ENCODE measurements at places on chromosomes 11 and 22.

DNA sequence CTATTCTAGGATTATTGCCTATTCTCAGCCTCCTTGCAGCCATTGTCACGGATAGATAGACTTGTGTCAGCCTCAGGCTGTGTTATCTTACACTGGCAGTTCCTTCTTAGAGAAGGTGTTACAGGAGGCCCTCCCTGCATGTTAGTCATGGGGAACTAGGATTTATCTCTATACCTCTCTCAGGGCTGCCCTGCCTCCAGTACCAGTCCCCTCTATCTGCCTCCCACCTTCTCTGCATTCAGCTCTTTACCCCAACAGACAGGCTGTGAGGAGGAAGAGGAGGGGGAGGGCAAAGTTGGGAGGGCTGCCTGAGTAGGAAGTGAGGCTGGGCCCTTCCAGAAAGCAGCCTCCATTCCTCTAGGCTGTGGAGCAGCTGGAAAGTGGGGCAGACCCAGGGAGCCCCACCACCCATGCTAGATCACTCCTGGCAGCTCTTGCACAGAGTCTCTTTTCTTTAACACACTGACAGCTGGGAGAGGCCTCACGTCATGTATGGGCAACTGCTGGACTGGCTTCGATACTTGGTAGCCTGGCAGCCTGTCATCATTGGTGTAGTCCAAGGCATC, 2.9 kb upstream of the IL18BP start:
- peaks cover 38% of the 10 kb centered on the region for H3K36me3 ChIP-seq
- no peak overlapping the region for H3K4me3 ChIP-seq
- DNase-seq, result no peak
- H3K27me3 ChIP-seq, result no peaks in the 10 kb centered on the region

DNA sequence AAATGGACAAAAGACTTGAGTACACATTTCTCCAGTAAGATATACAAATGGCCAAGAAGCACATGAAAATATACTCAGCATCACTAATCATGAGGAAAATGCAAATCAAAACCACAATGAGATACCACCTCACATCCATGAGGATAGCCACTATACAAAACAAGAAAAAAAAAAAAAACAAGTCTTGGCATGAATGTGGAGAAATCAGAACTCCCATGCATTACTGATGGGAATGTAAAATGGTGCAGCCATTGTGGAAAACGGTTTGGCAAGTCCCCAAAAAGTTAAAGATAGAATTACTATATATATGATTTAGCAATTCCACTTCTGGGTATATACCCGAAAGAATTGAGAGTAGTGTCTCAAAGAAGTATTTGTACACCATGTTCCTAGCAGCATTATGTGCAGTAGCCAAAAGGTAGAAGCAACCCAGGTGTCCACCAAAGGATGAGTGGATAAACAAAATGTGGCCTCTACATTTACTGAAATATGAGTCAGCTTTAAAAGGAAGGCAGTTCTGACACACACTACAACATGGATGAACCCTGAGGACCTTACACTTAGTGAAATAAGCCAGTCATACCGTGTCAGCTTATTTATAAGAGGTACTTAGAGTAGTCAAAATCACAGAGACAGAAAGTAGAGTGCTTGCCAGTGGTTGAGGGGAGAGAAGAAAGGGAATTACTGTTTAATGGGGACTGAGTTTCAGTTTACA, 146.3 kb downstream of the WNT7B start:
- no peak overlapping the region for H3K27ac ChIP-seq

DNA sequence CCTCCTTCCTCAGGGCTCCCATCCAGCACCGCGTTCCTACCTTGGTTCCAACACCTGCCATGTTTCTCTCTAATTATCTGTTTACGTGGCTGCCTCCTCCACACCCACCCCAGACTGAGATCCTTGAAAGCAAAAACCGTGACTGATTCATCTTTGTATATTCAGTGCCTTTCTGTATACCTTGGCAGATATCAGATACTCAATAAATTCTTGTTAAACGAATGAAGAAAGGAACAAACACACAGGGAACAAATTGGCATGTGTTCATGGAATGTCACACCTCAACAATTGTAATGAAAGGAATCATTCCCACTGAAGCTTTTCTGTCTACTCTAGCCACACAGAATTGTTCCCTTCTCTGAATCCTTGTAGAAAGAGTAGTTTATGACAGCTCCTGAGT, 20.4 kb upstream of the LRRC55 start:
- no peak overlapping the region for H3K27ac ChIP-seq
- peaks cover 18% of the 10 kb centered on the region for H3K27me3 ChIP-seq
- no peak for DNase-seq
- H3K36me3 ChIP-seq, result no peaks in the 10 kb centered on the region
- H3K4me3 ChIP-seq, result no peak overlapping the region
- no peaks in the 10 kb centered on the region for H3K4me1 ChIP-seq

DNA sequence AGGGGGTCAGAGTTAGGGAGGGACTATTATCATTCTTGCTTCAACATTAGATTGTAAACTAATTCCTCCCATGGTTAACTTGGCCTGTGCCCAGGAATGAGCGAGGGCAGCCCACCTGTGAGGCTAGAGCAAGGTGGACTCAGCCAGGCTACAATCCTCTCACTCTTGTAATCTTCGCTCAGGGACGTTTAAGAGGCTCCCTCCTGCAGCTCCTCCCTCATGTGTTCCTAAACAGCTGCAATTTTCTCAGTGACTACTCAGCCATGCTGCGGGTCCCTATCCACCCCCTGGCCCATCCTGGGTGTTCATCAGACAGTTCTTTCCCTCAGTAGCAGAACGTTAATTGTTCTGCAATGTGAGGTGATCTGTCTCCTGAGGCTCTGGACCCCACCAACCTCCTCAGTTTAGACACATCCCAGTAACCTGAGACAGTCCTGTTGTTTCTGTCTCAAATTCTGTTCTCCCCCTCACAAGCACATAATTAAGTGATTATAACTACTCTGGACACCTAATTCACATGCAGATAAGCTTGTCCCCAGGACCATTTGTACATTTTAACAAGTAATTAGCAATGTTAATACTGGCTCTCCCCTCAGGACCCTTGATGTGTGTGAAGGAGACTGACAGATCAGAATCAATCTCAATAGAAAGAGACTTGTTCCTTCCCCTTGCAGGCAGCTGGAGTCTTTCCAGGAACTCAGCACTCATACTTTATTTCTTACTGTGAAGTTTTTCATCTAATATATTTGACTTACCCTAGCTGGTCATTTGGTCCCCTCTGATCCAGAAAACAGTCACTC, 337.2 kb upstream of the B3GAT1 start:
- no peaks in the 10 kb centered on the region for H3K27me3 ChIP-seq
- H3K36me3 ChIP-seq, result no peaks in the 10 kb centered on the region
- H3K4me3 ChIP-seq, result no peak overlapping the region
- no peak overlapping the region for H3K27ac ChIP-seq
- no peaks in the 10 kb centered on the region for H3K4me1 ChIP-seq

All from stomach (tissue), 19 donors.